Colonic mucosa (tissue), 4 donors: ENCODE measurements at places on chromosomes 2 and 18.

DNA sequence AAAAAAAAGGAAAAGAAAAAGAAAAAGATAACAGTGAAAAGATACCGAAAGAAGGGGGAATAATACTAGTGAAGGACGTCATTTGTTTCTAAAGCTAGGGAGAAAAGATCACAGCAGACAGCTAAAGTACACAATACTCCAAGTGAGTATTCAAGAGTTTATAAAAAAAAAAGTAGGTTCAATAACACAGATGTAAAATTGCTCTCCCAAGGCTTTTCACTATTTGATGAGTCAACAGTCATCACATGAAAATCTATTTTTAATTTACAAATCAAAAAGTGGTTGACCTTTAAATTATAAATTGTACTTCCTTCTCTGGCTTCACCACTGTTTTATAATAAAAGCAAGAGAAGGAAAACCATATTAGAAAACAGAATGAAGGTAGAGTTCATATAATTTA lies 144.0 kb downstream of the ZRANB3 start:
- no peak for DNase-seq

GRCh38 chr18:45940724-45941123 lies 26.4 kb downstream of the EPG5 start:
- no peak for DNase-seq

DNA sequence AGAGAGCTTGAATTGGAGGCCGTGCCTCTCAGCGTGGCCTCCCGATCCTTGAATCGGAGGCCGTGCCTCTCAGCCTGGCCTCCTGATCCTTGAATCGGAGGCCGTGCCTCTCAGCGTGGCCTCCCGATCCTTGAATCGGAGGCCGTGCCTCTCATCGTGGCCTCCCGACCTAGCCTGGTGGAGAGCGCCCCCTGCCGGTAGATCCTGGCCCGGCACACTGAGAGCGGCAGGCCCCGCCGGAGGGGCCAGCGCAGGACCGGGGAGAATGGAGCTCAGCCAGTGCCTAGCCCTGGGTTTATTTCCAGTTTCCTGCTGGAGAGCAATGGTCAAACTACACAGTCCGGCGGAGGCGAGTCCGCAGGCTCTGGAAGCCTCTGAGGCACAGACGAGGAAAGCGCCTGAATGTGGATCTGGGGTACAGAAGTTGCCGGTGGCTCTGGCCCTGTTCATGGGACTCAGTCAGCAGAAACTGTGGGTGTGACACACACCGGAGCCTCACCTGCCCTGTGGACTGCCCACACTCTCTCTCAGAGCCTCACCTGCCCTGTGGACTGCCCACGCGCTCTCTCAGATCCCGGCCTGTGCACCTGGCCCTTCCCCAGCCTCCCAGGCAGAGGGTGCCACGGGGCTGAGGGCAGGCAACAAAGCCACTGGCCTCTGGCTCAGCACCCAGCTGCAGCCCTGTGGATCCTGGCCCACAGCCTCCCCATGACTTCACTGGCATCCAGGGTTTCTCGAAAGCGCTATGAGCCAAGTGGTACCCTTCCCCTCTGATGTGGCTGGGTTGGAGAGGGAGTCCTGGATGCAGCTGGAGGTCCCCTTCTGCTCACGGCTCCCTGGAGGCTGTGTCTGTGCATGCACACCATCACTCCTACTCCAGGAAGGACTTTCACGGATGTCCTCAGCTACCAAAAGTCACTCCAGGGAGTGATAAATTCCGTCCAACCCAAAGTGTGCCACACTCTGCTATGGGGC lies 1.5 kb downstream of the IL36B start:
- DNase-seq, result no peak

DNA sequence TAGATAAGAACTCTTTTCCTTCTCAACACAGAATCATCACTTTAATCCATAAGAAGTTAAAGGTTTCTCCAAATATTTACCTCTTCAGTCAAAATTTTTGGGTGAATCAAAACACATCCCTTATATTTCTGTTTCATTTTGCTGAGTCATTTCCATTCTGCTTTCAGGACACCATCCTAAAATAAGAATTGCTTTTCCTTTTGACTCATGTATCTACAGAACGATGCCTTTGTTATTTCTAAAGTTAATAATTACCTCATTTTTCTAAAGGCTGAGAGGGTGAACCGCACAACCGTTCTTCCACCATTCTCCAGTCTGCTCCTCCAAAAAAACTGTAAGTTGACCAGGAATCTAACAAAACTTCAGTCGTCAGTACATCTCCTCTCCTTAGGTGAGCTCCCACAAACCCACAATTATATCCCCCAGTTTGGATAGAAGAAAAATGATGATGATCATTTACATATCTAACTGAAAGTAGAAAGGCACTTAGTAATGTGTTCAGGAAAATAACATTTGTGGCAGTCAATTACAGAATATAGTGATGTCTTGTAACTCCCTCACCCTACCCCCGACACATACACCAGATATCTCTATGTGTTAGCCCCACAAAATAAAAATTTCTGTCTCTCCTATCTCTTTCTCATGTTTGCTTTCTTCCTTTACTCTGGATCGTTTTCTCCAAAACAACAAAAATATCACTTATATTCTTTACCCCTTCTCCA lies 162.5 kb downstream of the RAD51AP2 start:
- no peak for DNase-seq

DNA sequence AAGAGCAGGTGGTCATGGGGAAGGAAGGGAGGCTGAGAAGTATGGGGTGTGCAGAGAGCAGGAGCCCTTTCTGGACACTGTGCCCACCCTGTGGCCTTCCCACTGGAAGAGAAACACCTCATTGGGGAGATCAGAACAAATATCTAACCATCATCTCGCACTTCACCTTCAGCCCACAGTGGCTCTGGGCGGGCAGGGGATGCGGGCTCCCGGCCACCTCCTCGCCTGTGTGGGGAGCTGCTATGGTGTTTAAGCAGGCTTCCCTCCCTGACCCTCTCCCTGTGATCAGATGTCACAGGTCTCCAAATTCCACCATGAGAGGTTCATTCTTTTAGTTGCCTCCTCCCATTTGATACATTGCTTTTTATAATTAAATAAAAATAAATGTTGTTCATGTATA lies 5.0 kb downstream of the FBLN7 start:
- no peak for DNase-seq

- DNase-seq, result no peak
Observed at GRCh38 chr18:48623468-48624235, 84.8 kb downstream of the CTIF start.

GRCh38 chr18:46406539-46406932 lies 250.5 kb downstream of the LOXHD1 start:
- DNase-seq, result no peak
